Stimulated activated CD8-positive, alpha-beta memory T cell treated with anti-CD3 and anti-CD28 coated beads, Interleukin-7, amount 100 ng/mL, for 1 hour (primary cell): ENCODE measurements at places on chromosomes 2 and 18.

DNA sequence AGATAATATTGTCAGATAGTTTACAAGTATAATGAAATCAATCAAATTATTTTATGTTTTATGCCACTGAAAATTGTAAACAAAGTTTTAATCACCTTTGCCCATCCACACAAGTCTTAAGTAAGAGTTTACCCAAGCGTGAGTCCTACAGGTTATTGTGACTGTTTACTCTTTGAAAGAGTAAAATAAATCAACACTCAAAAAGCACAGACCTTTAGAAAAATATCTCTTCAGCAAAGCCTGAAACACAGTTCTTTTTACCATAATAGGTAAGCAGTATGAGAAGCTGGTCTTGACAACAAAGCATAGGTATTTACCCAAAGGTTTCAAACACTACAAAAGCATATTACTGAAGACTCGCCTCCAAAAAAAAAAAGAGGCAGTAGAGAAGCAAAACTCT, 3.7 kb downstream of the ROCK2 start:
- no peak for DNase-seq

- DNase-seq: no peak
These were observed 5.8 kb upstream of the LRP1B start for GRCh38 chr2:142136571-142136970.

DNA sequence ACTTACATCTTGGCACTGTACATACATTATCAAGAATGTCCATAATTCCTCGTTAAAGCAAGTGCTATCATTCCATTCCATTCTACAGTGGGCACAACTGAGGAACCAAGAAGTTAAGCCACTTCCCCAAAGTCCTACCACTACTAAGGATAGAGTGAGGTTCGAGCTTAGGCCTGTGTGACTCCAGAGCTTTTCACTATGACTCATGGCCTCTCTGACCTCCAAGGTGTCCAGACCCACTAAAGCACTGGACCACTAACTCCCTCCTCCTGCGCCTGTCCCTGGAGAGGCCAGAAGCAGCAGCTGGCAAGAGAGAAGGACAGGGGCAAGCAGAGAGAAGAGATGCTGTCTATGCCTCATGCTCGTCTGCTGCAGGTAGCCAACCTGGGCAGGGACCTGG, 117.0 kb downstream of the ZBTB7C start:
- no peak for DNase-seq

GRCh38 chr2:223998948-223999347, 40.1 kb downstream of the SERPINE2 start:
- no peak for DNase-seq

GRCh38 chr18:77250501-77250925, 865 bp downstream of the GALR1 start:
- no peak for DNase-seq

GRCh38 chr2:227016894-227017293, 147.1 kb downstream of the COL4A4 start:
- DNase-seq: no peak

DNA sequence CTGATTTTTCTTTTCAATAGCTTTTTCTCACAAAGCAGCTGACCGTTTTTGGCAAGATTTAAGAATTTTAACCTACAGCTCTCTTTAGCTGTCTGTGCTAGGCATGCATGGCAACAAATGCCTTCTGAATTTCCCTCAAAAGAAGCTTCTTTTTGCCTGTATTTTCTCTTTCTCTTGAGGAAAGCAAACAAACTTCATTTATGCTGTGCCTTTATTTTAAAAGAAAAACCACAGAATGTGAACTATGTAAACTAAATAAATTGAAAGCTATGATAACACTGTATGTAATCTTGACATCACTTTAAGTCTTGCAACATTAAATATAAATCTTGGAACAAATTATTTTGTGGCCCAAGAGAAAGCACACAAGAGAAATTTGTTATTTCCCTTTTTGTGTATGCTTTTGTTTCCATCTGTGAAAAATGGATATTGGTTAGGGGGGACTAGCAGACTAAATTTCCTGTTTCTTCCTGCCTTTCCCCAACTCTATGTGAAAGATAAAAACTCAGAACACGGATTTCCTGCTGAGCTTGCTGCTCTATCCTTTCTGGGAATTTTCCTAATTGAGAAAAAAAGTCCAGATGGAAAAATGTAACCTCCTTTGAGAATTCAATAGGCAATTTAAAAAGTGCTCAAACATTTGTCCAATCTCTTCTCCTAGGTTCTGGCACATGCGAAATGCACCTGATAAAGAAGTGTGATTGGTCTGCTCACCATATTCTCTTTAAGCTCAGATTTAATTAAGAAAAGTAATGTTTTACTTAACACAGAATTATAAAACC, 20.9 kb upstream of the TFPI start:
- DNase-seq: no peak

DNA sequence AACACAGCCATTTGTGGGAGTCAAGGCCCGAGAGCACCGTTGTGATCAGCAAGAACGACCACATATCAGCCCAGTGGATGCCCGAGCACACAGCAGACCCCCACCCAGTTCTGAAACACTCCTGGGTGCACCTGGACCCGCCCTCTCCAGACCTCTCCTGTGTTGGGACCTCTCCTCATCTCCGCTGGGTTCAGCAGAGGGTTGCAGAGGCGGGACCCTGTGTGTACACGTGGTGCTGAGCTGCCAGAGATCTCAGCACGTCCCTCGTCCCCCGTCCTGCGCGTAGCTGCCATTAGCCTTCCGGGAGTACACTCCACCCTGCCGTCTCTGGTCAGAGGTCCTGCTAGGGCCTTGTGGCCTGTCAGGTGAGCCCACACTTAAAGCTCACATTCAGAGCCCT, 51.7 kb downstream of the ADI1 start:
- no peak for DNase-seq

- no peak for DNase-seq
These were observed 77.9 kb upstream of the RAB27B start for GRCh38 chr18:54750350-54750749.

DNA sequence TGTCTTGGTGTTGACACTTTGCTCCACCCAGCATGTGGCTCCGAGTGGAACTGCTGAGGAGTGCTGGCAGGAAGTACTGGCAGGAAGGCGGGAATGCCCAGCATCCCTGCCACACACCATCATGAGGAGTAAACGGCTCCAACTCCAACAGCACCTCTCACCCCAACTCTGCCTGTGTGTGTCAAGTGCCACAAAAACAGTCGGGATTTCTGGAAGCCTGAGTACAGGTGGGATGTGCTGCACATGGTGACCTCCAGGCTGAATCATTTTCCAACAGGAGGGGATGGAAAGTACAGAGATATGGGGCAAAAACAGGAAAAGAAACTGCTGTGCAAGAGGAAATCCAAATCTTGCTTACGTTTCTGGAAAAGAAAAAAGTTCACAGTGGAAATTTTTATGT, 53.6 kb downstream of the PARD6G start:
- DNase-seq: no peak

DNA sequence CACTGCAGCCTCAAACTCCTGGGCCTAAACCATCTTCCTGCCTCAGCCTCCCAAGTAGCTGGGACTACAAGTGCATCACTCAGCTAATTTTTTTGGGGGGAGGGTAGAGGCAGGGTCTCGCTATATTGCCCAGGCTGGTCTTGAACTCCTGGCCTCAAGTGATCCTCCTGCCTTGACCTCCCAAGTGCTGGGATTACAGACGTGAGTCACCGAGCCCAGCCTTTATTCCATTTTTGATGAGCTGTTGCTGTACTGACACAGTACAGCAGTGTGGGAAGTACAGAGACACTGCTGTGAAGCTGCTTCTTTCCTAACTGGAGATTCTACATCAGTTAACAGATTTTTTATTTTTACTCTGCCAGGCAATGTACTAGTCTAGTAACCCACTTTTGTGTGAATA, 18.8 kb downstream of the PTRHD1 start:
- no peak for DNase-seq

GRCh38 chr2:164792316-164793170, 49.1 kb downstream of the COBLL1 start:
- DNase-seq: no peak

DNA sequence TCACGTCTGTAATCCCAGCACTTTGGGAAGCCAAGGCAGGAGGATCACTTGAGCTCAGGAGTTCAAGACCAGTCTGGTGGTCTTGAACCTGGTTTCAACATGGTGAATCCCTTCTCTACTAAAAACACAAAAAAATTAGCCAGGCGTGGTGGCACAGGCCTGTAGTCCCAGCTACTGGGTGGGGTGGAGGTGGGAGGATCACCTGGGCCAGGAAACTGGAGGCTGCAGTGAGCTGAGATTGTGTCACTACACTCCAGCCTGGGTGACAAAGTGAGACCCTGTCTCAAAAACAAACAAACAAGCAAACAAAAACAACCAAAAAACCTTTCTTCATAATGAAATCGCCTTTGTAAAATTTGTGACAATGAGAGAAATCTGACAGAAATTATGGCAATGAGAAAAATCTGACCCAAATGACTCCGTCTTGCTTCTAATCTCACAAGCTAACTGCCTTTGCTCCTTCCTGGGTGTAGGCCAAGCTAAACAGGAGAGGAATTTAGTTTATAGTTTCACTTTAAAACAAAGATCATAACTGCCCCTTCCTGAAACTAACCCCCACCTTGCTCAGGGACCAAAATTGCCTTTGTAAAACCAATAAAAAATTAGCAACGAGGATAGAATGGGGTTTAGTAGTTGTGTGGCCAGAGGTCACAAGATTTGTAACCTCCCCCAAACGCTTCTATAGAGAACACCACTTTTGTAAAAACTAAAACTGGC, 60.7 kb upstream of the KIF5C start:
- DNase-seq: no peak

- DNase-seq: no peak
These were observed 4.2 kb downstream of the C2orf81 start for GRCh38 chr2:74417197-74417596.

- DNase-seq: no peak
These were observed 10.5 kb downstream of the WDR43 start for GRCh38 chr2:28904802-28905457.

GRCh38 chr2:120445449-120446143, 99.7 kb downstream of the INHBB start:
- DNase-seq: no peak

- no peak for DNase-seq
These were observed 2.4 kb downstream of the EPAS1 start for GRCh38 chr2:46299365-46300263.

GRCh38 chr2:201471732-201472393, 20.3 kb downstream of the STRADB start:
- no peak for DNase-seq

DNA sequence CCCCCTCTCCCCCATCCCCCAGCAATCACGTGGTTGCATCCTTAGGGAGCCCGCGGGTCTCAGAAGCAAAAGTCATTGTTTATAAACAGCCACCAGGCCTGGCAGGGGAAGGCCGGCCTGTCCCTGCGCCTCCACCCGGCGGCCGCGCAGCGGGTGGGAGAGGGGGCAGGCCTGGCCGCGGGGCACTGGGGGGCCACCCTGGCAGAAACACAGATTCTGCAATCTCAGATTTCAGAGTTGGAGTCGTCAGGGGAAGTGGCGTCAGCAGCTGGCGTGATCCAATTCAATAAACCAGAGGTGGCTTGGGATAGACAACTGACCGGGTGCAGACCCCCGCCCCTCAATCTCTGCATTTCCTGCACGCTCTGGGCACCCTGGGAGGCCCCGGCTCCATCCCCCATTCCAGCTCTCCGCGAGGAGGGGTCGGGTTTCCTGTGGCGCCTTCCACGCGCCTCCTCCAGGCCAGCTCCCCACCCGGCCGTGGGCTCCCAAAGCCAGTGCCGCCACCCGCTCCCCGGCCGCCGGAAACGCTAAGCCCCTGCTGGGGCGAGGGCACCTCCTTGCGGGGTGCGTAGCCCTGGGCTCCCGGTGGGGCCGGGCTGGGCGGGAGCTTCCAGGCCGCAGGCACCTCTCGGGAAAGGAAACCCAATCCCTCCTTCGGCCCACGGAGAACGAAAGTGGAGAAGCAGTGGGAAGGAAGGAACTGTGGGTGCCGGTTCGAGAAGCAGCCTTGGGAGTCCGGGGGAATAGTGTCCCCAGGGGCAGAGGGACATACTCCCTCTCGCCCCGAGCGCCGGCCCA, 1.1 kb downstream of the BIN1 start:
- DNase-seq: no peak

GRCh38 chr2:207143215-207144172, 22.3 kb downstream of the KLF7 start:
- DNase-seq: peak; percentile 9

GRCh38 chr18:10040287-10041011, 126.6 kb downstream of the VAPA start:
- DNase-seq: no peak

DNA sequence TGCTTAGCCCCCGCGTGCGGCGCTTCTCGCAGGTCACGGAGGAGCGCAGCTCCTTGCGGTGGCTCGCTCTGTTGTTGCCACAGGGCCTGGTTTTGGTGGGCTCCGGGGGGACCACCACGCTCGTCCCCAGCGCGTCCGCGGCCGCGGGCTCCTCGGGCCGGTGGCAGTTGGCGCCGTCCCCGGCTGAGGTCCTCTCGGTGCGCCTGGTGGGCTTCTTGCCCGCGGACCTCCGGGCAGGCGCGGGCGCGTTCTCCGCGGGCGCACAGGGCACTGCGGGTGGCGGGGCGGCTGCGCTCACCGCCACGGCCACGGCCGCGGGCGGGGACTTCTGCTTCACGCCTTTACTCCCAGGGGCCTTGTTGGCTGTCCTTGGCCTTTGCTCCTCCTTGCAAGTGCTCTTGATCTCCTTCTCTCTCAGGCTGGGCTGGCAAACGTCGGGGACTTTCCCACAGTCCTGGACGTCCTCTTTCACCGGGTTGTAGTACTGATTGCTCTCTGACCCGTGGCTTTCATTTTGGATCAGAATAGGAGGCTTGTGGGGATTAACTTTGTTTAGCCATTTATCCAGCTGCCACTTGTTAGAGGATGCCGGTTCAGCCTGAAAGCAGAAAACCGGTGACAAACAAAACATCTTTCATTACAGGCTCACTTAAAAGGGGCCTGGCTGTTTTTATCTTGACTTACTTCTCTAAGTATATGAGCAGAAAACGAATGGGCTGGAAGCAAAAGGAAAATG, 104.0 kb upstream of the REV1 start:
- no peak for DNase-seq

DNA sequence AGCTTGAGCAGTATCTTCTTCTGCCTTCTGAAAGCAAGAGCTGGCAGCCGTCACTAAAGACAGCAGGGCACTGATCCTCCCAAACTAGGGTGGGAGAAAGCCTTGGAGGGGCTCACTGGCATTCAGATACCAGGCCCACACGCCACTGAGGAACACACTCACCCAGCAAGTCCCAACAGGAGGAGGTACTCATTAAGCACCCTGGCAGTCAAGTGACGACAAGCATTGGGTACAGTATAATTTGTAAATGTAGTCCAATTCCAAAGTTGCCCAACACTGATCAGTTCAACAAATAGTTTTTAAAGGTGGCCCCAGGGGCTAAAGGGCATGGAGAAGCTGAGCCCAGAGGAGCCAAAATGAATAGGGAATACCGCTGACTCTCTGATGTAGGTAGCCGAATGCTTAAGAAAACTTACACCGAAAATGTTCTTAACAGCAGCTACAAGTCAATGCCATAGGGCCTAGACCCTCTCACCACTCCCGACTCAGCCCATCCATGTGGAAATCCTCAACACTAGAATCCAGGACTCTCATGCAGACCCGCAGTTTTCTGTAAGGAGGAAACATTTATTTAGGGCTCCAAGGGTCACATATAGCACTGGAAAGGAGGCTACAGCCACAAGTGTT, 9.9 kb downstream of the LIMS2 start:
- DNase-seq: no peak

- no peak for DNase-seq
These were observed 145.9 kb downstream of the CALCRL start for GRCh38 chr2:187302116-187302515.

- DNase-seq: no peak
These were observed 64.7 kb downstream of the SKA1 start for GRCh38 chr18:50439460-50440015.
